ENCODE measurements at places on chromosomes 2 and 18.

- no peak for DNase-seq
Observed at GRCh38 chr18:6859676-6860422, 130.3 kb downstream of the ARHGAP28 start.

- no peak for DNase-seq
Observed at GRCh38 chr2:120293096-120294007, 40.7 kb downstream of the RALB start.

- no peak for DNase-seq
Observed at GRCh38 chr2:219946529-219946928, 319.1 kb downstream of the SLC4A3 start.

GRCh38 chr2:125169022-125169763, 1144.1 kb downstream of the CNTNAP5 start:
- no peak for DNase-seq

DNA sequence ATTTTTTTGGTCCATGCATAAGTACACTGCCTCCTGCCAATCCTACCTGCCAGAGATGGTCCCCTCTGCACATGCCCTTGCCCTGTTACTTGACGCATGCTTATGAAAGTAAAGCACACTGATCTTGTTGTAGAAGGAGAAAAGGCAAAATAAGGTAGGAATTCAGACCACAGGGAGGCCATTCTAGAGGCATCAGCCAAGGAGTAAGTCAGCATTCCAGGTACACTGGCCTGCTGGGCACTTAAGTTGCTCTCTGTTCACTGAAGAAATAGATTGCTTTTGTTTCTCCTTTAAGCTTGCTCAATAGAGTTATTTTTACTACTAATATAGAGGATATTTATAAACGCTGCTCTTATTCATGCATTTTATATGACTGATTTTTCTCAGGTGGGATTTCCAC, 604.4 kb downstream of the TDRD15 start:
- DNase-seq: no peak

GRCh38 chr2:634041-634440, 43.2 kb downstream of the TMEM18 start:
- DNase-seq: no peak

- no peak for DNase-seq
Observed at GRCh38 chr18:7207366-7207915, 23.4 kb upstream of the LRRC30 start.

Data from activated T-cell treated with anti-CD3 and anti-CD28 coated beads for 48 hours (primary cell).